ENCODE measurements at places on chromosomes 11 and 22. TPM values are rescaled to one million over a fixed set of nuclear protein-coding genes. Genes with fewer than 3 reads are reported as not detected.

Gene OR10S1
- total RNA-seq: not detected

Gene P2RX3
- total RNA-seq: 0.29 TPM

Gene GGT1
- 105 TPM for total RNA-seq

Gene OR56A3
- total RNA-seq: not detected

Gene CHRM1
- 0.08 TPM for total RNA-seq

Gene CRYBB3
- total RNA-seq: not detected

Gene SEPTIN3
- 1.0 TPM for total RNA-seq

Gene RFPL1
- not detected for total RNA-seq

Gene TRIM51
- not detected for total RNA-seq

Gene CFAP300
- 5.4 TPM for total RNA-seq

Gene OR6T1
- not detected for total RNA-seq

Gene LRP5
- total RNA-seq: 30.9 TPM

Gene C11orf21
- not detected for total RNA-seq

Gene PLAAT2
- 0.46 TPM for total RNA-seq

Gene FOXRED2
- 10.6 TPM for total RNA-seq

Gene GLB1L3
- not detected for total RNA-seq

Gene GNG3
- not detected for total RNA-seq

Gene ANO5
- 1.9 TPM for total RNA-seq

All from A549 treated with Mapracorat at 1 μM for 4 hours (cell line).